ENCODE measurements at places on chromosomes 4 and X.
A peak's percentile ranks its signal among the peaks of the same experiment; 100 is the strongest.

GRCh38 chr4:189940178-189941004, at the start of gene FRG1:
FRG1 (plus strand) TSS chr4:189940872; CDS start chr4:189941010, 138 bp downstream.
- DNase-seq: peak; percentile 96

- DNase-seq: no peak
These were observed 121.1 kb upstream of the ATP6AP2 start for GRCh38 chrX:40459571-40460158.

DNA sequence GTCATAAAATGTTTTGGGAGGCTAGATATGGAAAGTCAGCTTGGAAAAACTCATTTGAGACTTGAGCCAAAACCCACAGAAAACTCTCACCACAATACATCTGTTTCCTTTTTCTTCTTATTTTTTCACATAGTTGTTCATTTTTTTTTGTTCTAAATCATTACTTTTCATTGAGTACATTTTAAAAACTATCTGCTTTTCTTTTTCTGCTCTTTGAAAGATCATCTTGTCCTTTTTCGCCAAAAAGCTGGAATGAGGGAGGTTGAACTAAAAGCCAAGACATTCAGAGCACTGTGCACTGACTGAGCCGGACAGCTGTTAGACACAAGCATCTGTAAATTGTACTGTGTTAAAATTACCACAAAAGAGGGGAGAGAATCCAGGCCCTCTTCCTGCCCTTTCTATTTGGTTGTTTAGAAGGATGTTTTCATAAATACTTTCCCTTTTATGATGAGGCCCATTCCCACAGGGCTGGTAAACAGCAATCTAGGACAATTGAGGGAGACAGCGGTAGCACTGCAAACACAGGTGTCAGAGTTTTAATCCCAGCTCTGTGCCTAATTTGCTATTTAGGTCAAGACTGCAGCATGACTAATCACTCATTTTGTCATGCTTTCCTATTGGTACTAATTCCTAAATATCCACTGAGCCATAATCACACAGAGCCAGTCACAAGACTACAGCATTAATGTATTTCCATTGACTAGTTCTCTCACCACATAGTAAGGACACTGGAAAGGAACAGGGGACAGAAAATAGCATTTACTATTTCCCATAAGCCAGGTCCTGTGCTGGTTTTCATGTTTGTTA, 7.3 kb upstream of the RNF150 start:
- DNase-seq: no peak

DNA sequence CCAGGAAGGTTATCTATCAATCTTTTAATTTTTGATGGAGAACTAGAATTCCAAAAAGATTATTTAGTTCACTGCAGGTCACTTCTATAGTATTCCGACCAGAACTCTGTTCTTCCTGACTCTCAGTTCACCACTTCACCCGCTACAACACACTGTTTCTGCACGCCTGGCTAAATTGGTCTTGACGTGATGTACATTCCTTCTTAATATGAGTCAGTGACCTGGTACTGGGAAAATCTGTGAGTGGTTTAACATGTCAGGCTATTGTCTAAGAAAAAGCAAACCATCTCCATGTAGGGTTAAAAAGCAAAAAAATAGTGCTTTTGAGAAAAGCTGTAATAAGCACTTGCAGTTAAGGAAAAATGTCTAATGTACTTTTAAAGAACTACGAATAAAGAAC, 120.4 kb downstream of the NDST3 start:
- DNase-seq: no peak

DNA sequence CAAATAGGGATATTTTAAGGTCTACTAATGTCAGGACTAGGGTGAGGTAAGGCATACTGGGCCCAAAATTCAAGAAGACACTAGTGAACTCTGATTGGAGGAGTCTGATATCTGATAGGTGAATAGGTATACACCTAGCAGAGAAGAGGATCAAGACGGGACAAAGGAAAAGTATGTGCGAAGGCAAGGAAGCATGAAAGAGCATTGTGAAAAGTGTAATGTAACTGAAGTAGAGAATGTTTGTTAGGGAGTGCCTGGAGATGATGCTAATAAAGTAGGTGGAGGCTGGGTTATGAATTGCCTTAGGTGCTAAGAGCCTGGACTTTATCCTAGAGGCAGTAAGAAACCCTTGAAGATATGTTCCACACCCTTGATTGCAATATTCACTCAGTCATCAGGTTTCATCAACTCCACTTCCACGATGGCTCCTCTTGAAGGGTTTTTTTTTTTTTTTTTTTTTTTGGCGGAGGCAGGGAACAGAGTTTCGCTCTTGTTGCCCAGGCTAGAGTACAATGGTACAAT, 49.9 kb upstream of the XIAP start:
- no peak for DNase-seq

- no peak for DNase-seq
These were observed 3.6 kb downstream of the NEIL3 start for GRCh38 chr4:177313263-177313662.

GRCh38 chr4:55087009-55087912, 38.1 kb downstream of the KDR start:
- DNase-seq: no peak

DNA sequence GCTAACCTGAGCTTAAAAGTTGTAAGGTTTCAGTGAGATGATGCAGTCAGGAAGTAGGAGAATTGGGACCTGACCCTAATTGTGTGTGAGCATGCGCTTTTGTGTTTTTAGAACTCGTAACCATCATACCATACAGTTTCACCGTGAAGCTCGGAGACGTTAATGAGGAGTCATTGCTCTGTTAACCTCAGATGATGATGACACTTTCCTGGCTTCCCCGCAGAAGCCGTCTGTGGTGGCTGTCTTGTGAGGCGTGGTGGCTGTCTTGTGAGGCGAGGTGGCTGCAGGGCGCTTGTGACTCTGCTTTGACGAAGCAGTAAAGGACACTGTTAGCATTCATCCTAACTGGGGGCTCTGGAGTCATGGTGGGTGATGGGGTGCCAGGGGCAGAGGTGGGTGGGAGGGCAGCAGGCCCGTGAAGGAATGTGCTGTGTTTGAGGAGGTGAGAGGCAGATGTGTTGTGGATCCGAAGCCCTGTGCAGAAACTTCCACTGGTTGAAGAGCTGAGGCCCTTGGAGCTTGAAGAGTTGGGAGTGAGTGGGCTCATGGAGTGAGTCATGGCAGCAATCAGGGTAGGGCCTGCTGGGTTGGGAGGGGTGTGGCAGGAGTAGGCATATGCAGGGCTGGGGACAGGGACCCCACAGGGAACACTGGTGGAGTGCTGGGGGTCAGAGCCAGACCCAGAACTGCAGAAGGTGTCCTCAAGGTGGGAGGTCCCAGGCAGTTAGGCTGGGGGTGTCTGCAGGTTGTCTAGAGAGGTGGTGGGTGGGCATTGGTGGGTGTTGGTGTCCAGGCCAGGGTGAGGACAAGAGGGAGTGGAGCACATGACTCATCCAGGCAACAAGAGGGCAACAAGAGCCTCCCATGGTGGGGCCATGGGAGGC, 57.4 kb downstream of the NSD2 start:
- no peak for DNase-seq

GRCh38 chrX:108584617-108585211, 145.1 kb downstream of the COL4A5 start:
- no peak for DNase-seq

GRCh38 chr4:33831442-33832066, 2412.8 kb downstream of the ARAP2 start:
- no peak for DNase-seq

DNA sequence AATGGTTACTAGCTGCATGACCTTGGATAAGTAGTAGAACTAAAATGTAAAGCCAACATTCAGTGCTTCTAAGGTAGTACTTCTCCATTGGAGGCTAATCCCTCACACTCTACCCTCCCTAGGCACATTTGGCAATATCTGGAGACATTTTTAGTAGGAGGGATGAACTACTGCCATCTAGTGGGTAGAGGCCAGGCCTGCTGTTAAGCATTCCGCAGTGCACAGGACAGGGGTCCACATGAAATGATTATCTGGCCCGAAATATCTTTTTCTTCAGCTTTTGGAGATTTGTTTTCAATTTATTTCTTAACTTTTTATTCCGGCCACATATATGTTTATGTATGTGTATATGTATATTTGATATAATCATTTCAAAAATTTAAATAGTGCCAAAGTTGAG, 36.0 kb upstream of the SPANXC start:
- DNase-seq: no peak

GRCh38 chr4:170697845-170698244, 608.1 kb upstream of the AADAT start:
- no peak for DNase-seq

DNA sequence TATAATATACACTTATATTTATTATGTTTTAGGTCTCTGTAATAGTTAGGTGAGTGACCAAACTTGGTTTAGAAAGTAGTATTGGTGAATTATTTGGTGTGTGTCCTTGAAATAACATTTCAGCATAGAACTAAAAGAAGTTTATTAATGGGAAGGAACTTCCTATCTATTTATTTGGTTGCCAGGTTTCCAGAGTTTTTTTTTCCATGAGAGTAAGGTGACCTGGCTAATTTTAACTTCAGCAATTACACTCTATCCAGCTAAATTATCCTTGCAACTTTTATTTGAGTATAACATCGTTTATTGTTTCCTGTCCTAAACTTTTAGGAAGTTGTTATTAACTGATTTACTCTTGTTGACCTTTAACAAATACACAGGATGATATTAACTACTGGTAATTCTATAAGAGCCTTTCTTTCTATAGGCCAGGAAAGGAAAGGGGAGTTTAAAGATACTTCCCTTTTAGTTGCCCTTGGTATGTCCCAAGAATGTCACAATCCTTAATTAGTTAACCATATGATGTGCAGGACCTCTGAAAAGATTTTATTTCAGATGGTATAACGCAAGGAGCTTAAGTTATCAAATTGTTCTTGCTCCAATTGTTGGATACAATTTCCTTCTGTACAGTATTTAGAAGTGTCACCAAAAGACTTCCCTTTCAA, 18.9 kb downstream of the PRDM8 start:
- DNase-seq: no peak

GRCh38 chrX:74231625-74232024, 72.4 kb upstream of the ZCCHC13 start:
- no peak for DNase-seq

GRCh38 chr4:140296335-140297220, 76.9 kb upstream of the SCOC start:
- no peak for DNase-seq

DNA sequence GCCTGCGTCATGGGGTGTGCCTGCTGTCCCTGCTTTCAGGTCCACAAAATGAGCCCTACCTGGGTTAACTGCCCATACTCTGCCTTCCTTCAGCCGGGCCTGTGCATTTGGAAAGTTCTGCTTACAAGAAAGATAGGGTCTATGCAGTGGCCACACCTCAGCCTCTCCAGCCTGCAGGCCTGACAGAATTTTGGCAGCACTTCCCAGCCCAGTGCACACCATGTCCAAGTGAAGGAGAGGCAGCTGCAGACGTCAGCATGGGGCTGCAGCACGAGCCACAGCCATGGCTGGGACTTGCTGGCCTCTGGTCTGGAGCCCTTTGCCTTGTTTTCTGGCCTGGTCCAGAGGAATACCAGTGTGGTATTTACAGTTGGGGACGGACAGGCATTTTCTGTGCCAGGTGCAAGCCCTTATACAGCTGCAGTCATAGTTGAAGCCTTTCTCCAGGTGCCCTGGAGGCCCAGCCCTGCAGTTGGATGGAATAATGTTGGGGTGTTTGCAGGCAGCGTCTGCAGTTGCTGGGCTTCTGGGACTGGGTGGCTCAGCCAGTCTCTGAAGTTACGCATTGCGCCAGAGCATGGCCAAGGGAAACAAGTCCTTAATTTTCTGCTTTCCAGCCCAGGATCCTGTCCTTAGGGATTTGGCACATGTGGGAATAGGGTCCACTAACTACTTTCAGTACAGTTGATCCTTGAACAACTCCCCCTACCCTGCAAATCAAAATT, 26.2 kb downstream of the JADE1 start:
- DNase-seq: no peak

DNA sequence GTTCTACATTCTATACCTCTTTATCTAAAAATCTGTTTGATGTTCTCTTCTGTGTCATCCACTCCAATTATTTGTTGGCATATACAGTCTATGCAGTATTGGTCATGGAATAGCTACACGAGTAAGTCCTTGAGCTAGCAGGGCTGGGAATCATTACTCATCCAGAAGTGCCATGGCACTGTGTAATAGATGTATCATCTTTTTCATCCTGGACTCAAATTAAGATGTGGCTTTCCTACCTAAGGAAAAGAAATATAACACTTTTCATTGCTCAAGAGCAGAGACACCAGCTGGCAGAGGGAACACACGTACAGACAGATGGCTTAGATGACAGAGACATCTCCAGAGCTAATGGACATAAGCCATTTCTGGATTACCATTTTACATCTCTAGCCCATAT, 159.8 kb downstream of the FAM13A start:
- DNase-seq: no peak

GRCh38 chrX:11212741-11213140, 80.5 kb upstream of the AMELX start:
- DNase-seq: no peak

- no peak for DNase-seq
These were observed 11.1 kb downstream of the PLA2G12A start for GRCh38 chr4:109718759-109719158.

GRCh38 chr4:88729146-88729760, 31.6 kb upstream of the NAP1L5 start:
- DNase-seq: no peak

DNA sequence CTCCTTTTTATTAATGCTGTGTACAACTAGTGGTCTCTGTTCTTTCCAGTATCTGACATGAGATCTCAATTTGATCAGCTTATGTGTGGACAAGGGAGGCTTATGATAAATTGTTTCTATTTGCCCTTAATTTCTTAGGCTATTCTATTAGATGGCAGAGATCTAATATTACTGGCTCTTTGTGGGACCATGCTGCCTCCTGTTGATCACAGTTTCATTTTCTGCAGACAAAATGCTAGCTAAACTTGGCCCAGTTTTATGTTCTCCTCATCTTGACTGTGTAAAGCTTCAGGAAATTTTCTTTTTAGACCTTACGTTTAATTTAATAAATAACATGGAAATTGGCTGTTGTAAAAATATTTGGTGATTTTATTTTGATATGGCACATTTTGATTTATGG, 627.1 kb upstream of the AADAT start:
- no peak for DNase-seq

DNA sequence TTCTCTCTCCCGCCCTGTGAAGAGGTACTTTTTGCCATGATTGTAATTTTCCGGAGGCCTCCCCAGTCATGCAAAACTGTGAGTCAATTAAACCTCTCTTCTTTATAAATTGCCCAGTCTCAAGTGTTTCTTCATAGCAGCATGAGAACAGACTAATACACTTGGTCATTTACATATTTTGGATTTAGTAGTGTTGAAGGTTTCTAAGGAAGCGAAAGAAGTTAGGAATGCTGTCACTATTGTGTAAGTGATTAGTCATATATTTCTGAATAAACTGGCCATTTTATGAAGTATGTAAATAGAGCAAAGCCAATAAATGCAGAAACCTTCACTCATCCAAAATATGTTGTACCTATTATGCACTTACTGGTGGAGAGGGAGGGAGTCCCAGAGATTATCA, 34.4 kb upstream of the GK2 start:
- DNase-seq: no peak

DNA sequence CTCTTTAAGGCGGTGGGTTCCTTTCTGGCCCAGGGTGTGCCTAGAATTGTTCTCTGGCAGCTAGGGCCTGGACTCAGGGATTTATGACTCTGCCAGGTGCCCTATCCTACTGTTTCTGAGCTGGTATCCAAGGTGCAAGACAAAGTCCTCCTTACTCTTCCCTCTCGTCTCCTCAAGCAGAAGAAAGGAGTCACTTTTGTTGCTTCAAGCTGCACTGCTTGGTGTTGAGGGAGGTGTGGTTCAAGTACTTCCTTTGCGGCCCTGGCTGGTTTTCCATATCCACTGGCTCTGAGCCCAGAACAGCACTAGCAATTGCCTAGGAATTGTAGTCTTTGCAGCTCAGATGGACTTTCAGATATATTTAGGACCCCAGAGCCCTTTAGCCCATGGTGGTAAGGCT, 39.3 kb downstream of the RTL3 start:
- no peak for DNase-seq
